Frontal cortex (tissue), 4 donors: ENCODE measurements at places on chromosomes 4 and X.
A peak's percentile ranks its signal among the peaks of the same experiment; 100 is the strongest.

DNA sequence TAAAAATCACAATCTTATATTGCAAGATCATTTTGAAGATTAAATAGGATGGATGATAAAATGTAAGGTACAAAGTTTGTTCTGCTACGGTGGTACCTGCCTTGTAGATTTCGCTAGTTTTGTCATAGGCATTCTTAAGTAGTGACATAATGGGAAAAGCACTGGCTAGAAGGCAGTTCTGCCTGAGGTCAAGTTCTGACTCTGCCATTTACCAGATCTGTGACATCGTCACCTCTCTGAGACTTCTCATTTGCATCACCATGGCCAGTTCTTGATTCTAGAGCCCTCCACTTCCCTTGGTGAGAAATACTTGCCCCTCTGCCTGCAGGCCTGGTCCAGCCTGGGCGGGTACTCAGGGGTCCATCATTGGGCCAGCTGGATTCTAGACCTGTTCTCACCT lies 85.2 kb downstream of the HS3ST1 start:
- no peak for DNase-seq

DNA sequence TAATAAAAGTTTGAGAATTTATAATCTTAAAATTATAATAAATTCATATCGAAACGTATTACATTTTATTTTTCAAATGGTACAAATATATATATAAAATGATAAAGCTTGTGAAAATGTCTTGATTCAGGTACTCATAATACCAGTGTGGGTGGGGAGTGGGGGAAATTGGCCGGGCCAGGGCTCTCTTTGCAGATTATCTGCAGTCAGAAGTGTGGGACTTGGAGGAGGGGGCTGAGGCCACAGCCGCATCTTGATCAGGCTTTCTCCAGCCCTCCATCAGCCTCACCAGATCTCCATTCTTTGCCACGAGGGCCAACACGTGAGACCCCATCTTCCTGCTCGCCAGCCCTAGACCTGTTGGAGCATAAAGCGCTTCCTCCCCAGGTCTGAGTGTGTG lies 86.7 kb downstream of the STIM2 start:
- no peak for DNase-seq

GRCh38 chrX:38327775-38328081 lies 419 bp upstream of the RPGR start:
- no peak for DNase-seq

DNA sequence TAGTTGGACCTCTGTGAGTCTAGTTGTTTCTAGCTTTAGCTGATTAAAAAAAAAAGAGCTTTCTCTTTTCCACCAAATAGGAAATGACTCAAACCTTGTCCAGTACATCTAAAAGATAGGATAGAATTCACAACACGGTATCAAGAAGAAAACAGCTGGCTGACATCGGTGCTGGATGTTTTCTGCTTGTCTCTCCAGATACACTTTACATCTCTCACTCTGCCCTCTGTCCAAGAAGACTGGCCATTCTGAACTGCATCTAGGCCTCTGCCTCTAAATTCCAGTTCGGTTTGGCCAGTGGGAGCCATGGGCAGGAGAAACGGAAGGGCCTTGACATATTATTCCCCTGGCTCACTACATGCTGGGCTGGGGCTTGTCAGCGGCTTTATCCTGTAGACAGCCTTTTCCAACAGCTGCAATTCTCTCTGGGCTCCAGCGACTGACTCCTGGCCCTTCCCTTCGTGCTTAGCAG lies 57.3 kb upstream of the SHISA3 start:
- no peak for DNase-seq

GRCh38 chr4:40550196-40550595 lies 79.5 kb downstream of the RBM47 start:
- no peak for DNase-seq

GRCh38 chrX:3598046-3598605 lies 115.3 kb downstream of the PRKX start:
- DNase-seq = no peak

DNA sequence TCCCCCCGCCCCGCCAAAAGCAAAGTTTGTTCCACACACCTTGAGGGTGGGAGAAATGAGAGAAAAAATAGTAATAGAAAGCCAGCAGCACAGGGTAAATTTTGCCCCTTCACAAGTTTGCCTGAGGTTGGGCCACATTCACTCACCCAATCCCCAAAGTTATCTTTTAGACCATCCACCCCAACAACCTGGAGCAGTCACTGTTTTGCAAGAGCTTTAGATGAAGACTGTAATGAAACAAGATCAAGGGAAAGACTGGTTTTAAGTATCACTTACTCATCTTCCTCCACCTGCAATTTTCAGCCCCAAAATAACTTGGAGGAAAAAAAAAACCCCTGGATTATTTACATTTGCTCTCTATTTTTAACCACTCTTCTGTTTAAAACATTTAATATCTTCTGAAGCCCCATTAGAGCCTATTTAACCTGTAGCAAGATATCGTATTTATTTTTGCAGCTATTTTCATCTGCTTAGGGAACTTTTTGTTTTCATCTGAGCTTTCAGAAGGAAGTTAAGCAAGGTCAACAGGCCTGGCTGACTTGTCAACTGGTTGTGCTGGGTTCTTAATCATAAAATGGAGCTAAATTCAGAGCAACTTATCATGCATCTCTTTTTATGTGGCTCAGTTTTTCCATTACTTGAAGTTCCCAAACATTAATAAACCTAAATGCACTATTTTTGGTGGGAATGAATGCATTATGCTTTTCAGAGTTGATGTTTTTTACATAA lies 24.6 kb upstream of the TBL1X start:
- no peak for DNase-seq

- no peak for DNase-seq
Observed at GRCh38 chrX:40912576-40912975, 172.7 kb upstream of the USP9X start.

DNA sequence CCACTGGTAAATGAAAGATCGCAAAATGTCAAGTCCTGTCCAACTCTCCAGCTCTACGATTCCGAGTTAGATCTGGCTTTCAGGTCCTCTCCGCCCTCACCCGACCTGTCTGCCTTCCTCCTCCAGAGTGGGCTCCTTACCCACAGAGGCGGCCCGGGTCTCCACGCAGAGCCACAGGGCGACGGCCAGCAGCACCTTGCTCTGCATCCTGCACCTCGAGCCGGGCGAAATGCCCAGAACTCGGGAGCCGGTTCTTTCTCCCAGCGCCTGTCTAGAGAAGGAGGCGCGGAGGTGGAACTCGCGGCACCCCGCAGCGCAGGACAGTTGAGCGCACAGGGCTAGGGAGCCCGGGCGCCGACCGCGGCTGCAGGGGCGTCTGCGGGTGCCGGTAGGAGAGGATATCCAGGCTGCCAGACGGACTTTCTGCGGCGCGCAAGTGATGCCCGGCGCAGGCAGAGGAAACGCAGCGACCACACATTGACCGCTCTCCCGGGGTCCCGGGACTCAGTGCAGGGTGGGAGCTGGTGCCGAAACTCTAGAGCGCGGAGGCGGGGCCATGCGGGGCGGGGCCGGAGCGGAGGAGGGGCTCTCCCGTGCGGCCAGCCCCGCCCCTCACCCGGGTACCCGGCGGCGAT lies at the start of gene KDR:
Gene KDR, minus strand, starts transcription at position 509 of the 635 bp plus-strand sequence. Its CDS starts 302 bp downstream, at position 207.
- peak; percentile 35 for DNase-seq

DNA sequence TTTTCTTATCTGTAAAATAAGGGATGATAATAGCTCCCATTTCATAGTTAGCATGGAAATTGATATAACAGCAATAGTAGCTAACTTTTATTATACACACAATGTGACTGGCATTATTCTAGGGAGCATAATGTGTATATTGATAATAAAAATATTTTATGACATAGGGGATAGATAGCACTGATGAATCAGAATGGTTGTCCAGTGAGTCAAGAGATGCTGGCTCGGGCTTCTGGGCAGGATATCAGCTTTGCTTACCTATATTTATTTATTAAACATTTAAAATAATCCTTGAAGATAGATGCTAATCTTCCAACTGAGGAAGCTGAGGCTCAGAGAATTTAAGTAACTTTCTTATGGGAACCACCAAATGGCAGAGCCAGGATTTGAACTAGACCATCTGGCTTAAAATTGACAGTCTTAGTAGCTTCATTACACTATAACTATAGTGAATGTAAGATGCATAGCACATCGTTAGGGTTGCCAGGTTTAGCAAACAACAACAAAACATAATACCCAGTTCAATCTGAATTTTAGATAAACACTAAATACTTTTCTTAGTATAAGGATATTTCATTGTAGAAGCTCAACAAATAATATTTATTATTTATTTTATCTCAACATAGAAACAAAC lies 2.7 kb downstream of the AFP start:
- no peak for DNase-seq

DNA sequence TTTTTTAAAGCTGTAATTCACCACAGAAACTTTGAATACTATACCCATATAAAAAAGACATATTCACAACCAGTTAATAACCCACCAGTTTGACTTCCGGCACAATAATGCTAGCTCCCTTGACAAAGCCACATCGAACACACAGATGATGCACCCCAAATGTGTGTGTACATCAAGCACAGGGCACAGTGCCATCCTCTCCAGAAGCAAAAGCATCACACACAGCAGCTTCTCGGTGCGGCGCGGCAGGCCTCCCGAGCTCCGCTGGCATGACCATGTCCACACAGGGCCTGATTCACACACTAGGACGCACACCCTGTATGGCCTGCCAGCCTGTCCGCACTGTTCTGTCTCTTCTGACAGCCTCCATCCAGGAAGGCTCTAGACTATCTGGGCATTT lies 88.0 kb downstream of the LEF1 start:
- no peak for DNase-seq

DNA sequence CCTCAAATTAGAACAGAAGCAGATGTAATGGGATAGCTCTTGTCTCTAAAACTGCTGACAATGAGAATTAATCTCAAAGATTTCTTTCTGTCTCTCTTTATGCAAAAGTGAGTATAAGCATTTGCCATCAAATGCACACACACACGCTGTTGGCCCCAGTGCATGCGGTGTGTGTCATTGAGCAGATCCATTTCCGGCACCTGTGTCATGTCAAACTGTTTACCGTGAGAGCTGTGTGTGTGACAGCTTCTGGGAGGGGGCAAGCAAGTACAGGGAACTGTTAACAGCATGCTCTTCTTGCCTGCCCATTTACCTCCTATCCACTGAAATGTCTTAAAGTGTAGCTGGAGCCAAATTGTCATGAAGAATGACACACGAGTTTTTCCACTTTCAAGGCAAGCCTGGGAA lies 297.9 kb upstream of the FAT4 start:
- DNase-seq = no peak

- no peak for DNase-seq
Observed at GRCh38 chrX:105323928-105324327, 103.4 kb upstream of the TEX13A start.

GRCh38 chr4:41326776-41327175 lies 70.0 kb downstream of the UCHL1 start:
- DNase-seq = no peak

DNA sequence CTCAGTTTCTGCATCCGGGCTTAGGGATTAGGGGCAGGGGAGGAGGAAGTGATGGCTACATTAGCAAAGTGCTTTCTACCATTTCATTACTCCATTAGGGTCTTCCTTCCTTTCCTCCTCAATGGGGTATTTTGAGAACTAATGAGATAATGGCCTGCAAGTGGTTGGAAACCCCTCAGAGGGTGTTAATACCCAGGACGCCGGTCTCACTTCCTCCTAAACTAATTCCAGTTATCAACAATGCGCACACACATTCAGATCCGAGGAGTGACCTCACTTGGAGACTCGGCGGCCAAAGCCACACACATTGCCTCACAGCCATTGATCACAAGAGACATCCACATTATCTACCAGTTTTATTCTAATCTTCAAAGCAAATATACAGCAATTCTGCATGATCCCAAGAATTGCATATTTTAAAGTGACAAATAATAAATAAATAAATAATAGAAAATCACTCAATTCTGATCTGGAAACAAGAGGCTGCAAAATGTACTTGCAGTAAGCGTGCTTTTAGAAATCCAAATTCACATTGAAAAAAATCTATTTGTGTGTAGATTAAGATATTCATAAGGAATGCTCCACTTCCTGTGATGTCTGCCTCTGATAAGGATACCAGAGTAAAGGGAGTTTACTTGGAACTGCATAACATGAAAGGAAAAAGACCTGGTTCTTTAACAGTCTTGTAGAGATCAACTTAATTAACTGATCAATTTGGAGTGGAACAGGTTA lies 329.1 kb downstream of the FBXW7 start:
- no peak for DNase-seq

GRCh38 chr4:2266181-2266580 lies 4.3 kb upstream of the MXD4 start:
- peak; percentile 61 for DNase-seq

GRCh38 chr4:48939785-48940184 lies 33.2 kb upstream of the OCIAD2 start:
- DNase-seq = no peak

DNA sequence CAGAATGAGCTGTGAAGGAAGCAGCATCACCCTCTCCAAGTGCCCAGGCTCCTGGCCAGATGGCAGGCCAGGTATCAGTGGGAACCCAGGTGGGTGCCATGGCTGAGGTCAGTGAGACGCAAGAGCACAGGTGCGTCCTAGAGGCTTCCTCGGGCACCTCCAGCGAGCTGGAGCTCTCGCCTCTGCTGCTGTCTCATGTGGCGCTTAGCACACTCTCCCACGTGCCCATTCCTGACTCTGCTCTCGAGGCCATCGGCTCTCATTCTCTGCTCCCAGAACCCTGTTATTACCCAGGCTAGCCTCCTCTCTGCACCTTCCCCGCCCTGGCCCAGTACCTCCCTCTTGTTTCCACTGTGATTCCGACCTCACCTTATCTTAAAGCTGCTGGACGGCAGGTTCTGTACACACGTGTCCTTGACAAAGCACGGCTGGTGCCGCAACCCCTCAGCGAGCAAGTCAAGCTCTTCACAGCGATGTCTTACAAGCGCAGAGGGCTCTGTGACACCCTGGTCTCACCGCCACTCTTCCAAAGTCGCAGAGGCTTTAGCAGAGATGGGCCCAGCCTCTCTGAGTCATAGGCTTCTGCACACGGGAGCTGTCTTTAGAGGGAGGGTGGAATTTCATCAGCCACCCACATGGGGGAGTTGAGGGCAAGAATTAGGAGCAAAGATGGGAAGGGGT lies 15.4 kb upstream of the MSANTD1 start:
- no peak for DNase-seq

DNA sequence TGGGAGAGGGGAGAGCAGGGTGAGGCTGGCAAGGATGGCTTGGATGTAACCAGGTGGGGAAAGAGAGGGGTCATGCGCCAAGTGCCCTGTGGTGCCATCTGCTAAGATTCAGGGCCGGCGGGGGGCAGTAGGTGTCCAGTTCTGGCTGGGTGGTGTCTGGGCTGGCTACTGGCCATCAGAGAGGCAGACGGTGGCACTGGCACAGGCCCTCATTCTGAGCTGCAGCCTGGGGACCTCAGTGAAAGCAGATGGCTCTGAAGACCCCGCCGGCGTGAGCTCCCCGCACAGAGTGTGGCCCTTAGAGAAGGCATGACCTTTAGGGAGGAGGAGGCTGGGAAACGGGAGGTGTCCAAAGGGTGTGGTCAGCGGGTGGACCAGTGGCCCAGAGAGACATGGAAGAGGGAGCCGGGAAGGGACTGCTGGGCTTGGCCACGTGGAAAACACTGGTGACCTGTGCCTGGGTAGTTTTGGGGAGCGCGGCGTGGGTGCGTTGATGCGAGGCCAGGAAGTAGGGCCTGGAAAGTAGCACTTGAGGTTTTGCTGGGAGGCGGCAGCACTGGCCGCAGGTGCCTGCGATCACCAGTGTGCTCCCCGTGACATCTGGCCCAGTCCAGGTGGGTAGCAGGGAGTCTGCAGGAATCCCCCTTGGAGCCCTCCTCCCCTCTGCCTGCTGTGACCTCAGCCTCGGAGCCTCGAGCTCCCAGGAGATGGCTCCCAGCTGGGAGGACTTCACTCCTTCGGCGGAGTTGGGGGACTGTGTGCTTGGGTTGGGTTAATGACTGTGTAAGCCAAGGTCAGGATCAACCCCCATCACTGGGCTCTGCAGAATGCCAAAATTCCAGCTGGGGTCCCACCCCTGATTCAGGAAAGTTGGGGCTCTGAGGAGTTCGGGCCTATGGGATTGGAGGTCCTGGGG lies 9.3 kb upstream of the SH3TC1 start:
- DNase-seq = no peak
